ENCODE measurements at places on chromosomes 7 and 10.

DNA sequence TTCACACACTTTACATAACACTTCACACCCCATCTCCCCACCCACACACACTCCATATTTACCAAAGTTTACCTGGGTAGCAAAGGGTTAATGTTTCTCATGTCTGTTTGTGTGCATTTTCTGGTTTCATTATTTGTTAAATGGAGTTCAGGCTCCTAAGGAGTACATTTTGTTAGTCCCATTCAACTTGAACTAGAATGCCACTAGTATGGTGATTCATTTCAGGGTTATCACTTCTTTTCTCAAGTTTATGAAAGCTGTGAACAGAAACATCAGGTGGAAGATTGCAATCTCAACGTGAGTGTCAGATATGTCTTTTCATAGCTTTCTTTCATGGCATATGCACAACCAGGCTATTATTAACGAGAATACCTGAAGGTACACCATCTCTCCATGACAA is 1027.5 kb downstream of the GATA3 start:
- DNase-seq = no peak

DNA sequence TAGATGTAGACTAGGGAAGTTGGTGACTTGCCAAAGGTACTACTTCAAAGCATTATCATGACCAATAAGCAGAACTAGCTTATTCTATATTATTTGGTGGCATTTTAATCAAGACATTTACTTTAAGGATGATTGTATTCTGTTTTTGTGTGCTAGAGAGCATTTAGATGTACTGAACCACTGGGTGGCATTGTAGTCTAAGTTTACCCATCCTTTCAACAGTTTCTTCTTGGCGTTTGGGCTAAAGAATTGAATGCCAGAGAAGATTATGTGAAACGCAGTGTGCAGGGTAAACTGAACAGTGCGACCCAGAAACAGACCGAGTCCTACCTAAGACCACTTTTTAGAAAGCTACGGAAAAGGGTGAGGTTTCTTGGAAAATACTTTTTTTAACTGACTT is 26.8 kb downstream of the PRPF18 start:
- no peak for DNase-seq

DNA sequence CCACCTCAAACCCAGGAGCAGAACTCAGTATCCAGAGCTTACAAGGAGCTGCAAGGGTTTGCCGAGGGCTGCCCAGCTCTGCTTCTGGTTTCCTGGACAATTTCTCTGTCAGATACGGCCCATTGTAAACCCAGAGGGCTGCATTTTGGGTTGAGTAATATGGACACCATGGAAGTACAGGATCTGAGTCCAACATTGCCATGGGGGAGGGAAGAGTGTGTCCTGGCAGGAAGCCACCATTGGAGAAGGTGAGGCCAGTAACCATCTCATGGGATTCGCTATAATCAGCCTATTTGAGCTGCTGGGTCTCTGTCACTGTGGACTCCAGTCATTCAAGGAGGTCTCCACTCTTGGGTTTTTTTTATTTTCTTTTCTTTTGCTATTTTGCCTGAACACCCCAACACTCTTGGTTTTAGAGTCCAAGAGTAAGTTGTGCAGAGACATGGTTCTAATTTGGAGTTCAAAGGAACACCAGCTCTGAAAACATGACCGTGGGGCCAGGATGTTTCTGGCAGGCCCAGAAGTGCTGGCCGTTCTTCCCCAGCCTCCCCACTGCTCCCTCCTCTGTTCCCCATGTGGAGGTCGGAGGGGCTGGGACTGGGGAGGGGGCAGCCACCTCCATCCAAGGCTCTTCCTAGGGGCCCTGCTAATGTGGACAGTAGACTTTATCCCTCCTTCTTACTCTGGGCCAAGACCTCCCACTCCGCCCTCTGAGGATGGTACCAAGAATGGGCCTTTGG is 46.2 kb downstream of the CHST3 start:
- no peak for DNase-seq

DNA sequence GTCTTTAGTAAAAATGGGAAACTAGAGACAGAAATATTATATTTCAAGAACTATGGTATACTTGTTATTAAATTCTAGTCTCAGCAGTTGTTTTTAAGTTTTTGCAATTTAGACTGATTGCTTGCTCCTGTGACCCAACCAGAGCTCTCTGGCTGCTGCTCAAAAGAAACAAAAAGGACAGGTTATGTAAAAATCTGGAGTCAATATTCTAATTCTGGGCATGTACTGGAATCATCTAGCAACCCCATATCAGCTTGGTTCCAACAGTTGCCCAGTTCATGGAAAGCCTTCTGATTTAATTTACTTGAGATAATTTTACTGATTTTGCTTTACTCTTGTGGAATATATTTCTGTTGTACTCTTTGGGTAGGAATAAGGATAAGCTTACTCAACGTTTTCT is 10.3 kb downstream of the KCP start:
- no peak for DNase-seq

DNA sequence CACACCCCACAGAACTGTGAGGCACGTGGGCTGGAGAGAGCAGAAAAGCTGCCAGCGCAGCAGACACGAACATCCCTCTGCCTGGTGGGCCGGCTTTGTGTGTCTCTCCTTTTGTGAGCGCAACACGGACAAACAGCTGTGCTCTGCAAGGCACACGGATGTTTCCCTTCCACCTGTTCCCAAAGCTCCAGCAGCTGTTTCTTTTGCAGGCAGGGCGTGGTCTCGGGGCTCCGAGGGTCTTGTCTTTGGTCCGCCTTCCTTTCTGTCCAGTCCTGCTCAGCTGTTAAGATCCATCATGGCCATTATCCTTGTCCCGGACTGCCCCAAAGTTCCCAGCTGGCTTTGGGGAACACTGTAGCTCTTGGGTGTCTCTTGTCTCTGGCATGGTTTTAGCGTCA is 32.7 kb upstream of the SH2B2 start:
- no peak for DNase-seq

GRCh38 chr10:72076756-72077155 is 11.6 kb downstream of the SPOCK2 start:
- DNase-seq = no peak

DNA sequence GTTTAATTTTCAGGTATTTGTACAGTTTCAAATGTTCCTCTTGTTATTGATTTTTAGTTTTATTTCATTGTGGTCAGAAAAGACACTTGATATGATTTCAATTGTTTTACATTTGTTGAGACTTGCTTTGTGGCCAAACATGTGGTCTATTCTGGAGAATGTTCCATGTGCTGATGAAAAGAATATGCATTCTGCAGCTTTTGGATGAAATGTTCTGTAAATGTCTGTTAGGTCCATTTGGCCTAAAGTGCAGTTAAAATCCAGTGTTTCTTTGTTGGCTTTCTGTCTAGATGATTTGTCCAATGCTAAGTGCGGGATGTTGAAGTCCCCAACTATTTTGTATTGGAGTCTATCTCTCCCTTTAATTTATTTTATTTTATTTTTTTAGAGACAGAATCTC is 70.5 kb downstream of the ZNF503 start:
- no peak for DNase-seq

DNA sequence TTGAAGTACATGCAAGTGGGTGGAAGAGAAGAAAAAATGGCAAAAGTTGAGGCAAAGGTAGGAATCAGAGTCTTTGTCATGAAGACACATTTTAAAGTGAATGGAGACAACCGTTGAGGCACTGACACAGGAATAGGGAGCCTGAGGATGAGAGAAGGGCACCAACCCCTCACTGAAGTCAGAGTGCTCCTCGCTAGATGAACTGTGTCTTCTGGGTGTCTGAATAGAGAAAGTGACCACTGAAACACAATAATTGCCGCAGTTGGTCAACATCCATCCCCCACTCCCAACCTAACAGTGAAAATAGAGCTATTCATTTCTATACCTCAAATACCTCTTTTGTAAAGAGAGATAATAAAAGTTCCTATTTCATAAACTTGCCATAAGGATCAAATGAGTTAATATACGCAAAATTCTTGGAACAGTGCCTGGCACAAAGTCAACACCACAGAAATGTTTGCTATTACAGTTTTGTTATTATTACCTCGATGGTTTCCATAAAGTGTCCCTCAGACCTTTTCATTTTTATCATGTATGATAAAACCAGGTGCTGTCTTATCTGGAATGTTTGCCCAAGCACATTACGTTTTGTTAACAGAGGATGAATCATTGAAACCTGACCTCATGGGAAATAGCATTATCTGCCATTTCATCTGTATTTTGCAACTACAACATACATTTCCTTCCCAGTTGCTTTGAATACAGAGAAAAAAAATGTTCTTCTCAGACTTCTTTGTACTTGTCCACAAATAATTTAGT is 61.8 kb upstream of the SP4 start:
- no peak for DNase-seq

DNA sequence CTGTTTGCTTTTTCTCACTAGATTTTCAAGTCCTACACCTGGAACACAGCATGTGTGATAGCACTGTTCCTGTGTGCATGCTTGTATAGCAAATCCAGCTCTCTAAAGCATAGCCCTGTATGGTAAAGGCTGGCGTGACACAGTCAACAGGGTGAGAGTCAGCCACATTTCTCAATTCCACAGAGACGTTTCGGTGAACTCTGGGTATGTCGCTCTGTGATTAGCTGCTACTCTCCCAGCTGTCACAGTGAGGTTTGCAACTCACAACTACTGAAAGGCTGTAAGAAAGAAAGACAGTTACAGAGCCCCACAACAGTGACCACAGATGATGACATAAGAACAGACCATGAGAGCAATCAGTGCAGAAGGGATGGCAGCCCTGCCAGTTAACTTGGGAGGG is 170.6 kb upstream of the IMMP2L start:
- DNase-seq = no peak

GRCh38 chr10:67527351-67527750 is 168.6 kb downstream of the CTNNA3 start:
- no peak for DNase-seq

DNA sequence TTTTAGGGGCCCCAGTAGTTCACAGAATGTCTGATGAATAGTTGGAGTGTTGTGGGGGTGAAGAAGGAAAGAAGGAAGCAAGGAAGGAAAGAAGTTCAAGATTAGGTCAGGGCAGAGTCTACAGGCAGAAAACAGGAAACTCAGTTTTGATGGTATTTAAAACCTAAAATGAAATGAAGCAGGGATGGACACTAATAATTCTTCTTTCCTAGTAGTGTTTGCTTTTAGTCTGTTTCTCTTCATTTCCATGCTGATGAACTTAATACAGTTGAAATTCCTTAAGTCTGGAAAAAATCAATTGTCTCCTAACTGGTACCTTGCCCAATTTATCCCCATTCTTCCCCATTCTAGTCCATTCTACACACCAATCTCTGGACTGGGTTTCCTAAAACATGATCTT is 59.0 kb upstream of the GSAP start:
- no peak for DNase-seq

DNA sequence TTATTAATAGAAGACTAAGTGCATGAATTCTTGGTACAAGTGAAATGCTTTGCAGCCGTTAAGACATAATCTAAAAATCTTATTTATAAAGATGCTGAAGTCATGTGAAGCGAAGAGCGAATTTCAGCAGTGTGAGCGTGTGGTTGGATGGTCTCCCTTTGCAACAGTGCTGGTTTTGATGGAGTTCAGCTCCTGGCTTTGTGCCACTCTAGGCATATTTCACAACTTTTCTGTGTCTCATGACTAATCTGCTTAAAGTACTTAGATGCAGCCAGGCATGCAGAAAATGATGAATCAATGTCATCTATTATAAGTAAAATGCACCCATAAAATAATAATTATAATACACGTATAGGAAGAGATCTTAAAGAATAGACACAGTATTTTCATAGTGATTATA is 107.2 kb upstream of the TCERG1L start:
- DNase-seq = no peak

DNA sequence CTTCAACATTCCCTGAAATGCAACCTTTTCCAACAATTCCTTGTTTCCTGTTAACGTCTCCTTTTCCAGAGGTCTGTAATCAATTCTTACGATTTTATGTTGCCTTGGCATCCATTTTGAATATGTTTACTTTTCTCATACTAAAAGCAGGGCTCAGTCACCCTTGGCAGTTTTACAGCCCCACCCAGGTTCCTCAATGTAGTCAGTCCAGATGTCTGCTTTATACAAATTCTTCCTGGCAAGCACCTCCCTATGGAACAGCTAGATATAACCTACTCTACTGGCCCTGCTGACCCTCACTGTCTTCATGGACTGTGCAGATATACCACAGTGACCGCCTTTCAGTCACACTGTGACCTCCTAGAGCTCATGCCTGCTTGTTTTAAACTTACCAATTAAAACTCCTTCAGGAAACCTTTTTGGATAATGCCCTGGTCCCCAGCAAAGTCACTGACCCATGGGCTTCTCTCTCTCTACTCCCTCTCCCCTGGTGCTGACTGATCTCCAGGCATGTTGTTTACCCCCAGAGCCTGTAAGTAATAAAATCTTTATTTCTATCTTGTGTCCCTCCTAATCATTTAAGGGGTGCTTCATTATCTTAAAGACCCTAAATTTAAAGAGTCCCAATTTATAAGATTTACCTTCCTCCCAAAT is 147.1 kb upstream of the STEAP1 start:
- DNase-seq = no peak

- no peak for DNase-seq
Observed at GRCh38 chr10:124878457-124878739, 63.5 kb upstream of the ZRANB1 start.

- DNase-seq = no peak
Observed at GRCh38 chr10:7610651-7611389, 55.9 kb downstream of the ITIH5 start.

DNA sequence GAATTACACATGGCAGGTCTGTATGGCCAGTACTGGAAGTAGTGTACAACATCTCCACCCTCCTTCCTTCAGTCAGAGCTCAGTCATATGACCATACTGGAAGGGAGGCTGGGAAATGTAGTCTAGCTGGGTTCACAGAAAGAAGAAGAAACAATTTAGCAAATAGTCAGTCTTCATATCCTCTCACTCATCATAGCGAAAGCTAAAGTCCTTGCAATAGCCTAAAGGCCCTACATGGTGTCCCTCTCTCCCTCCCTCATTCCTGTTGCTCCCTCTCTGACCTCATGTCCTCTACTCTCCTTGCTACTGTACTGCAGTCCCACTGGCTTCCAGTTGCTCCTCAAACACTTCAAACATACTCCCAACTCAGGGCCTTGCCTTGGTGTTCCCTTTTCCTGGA is 4.3 kb upstream of the CALU start:
- DNase-seq = no peak

DNA sequence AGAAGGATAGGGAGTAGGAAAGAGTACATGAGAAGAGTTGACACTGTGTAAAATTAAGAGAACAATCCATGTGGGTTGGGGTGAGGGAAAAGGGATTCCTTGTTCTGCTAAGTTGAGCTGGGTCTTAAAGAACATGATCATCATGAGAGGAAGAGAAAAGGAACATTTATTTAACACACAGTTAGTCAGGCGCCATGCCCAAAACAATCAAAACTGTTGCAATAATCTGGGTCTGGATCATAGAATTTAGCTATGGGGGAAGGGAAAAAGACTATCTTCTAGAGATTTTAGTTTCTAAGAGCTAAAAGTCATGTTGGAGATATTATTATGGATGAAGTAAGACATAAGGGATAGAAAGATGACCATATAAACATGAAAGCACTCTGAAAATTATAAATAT is 178.9 kb downstream of the SEM1 start:
- DNase-seq = no peak

All from CD4-positive, alpha-beta T cell treated with Interleukin-6 at 100 ng/mL for 8 hours (primary cell).